Gastroesophageal sphincter (tissue), 4 donors: ENCODE measurements at places on chromosomes 16 and 17.
A peak's percentile ranks its signal among the peaks of the same experiment; 100 is the strongest.

DNA sequence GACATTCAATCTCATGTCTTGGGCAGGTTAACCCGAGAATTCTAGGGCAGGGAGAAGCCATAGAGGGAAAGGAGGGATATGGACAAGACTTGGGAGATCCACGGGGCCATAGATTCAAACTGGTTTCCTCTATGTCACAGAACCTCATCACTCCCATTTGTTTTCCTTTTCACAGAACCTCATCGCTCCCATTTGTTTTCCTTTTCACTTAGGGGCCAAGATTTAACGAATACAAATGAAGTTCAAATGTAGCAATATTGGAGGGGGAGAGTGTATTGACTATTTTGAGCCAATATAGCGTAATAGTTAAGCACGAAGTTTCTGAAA lies 39.3 kb upstream of the LONP2 start:
- no peak for ATAC-seq

GRCh38 chr17:82446124-82446523 lies 4.4 kb downstream of the CYBC1 start:
- no peak for ATAC-seq

DNA sequence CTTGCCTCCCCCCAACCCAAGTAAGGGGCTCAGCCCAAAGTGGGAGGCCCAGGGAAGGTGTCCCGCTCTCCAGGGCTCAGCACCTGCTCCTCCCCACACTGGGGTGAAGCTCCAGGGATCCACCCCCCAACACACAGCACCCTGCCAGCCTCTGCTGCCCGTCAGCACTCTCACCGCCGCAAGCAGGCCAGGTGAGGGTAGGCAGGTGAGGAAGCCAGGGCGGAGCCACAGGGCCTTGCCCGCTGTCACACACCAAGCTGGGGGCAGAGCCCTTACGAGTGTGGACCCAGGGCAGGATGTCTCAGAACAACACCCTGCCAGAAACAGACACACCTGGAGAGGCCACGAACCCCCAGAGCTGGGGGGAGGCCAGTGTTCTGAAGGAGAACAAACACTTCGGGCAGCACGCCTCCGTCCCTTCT lies 19.5 kb downstream of the PLLP start:
- no peak for ATAC-seq

- ATAC-seq, result no peak
Measured at GRCh38 chr16:48235058-48235555, 9.0 kb upstream of the LONP2 start.

GRCh38 chr17:17819561-17819995 lies 17.2 kb downstream of the SREBF1 start:
- no peak for ATAC-seq

- ATAC-seq, result peak; percentile 83
Measured at GRCh38 chr16:81745704-81746558, 33.2 kb upstream of the PLCG2 start.

DNA sequence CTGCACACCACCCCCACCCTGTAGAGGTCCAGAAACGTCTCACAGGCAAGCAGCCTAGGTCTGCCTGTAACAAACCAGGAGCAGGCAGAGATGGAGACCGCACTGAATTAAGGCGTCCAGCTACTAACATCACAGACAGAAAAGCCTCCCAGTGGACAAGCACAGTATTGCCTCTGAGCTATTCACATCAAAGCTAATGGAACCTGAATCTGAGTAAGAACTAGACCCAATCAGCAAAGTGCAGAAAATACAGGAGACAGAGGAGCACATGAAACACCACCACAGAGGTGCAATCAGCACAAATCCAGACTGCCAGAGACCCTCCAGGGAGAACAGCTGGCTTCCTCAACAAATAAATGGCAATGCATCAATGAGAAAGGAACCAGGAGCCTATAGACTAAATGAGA lies 22.2 kb upstream of the PEMT start:
- ATAC-seq, result peak; percentile 63

- no peak for ATAC-seq
Measured at GRCh38 chr17:57586196-57586740, 158.8 kb downstream of the CCDC182 start.

GRCh38 chr17:14525551-14526455 lies 224.9 kb downstream of the HS3ST3B1 start:
- no peak for ATAC-seq

DNA sequence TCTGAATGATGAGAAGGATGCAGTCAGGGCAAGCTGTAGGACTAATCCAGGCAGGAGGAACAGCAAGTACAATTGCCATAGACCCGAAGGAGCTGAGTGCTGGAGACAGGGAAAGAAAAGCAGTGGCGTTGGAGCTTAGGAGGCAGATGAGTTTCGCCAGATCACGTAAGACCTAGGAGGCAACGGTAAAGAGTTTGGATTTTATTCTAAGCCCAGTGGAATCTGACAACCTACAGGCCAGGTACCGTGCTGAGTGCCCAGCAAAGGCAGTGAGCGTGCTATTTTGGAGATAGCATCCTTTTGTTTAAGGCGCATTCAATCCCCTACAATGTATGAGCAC lies 1.2 kb downstream of the USP43 start:
- no peak for ATAC-seq

DNA sequence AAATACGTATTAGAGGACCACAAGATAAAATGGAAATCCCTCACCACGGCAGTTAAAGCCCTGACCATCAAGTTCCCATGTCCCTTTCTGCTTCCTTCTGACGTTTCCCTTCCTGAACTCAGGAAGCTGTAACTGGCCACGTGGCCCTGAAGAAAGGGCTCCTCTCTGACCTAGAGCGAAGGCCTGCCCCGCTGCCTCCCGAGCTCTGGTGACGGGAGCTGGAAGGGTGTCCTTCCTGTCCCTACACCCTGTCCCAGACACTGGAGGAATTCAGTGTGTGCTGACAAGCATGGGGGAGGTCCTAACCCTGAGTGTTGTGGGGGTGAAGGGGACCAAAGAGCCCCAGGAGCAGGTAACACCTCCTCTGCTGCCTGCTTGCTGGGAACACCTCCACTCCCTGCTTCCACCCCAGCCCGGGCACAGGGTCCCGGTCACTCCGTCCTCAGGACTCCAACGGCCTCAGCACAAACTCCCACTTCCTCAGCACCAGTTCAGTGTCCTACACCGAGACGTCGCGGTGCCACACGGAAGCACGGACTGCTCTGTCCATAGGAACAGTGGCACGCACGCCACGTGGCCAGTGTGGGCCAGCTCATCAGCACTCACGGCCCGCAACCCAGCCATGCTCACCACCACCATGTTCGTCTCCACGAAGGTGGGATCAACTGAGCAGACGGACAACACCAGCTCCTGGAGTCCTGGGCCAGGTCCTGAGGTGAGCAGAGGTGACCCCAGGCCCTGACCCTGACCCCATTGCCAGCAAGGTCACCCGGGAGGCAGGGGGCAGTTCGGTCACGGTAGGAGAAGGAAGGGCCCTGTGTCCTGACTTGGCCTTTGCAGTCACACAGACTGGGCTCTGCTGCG lies 16.9 kb downstream of the TMEM235 start:
- ATAC-seq, result peak; percentile 44

GRCh38 chr17:75689441-75689873 lies 22.3 kb downstream of the SAP30BP start:
- ATAC-seq, result no peak

DNA sequence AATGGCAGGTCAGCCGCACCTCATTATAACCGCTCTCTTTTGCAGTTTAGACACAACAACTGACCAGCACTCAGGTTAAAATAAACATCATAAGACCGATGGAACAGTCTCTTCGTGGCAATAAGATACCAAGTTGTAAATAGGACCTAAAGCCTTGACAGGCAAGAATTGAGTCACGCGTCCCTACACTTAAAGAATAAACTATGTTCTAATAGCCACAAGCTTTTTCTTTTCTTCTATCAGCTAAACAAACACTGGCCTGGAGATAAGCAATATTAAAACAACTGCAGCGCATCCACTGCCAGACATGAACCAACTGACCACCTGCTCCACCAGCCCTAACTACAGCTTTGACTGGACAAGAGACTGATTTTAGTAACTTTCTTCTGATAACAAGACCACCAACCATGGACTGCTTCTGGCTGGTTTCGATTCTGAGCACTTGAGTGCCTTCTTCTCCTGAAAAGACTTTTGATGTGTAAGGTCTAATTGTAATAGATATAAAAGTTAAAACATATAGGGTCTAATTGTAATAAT lies 17.5 kb downstream of the SLFN12L start:
- ATAC-seq, result no peak

GRCh38 chr16:12268606-12269005 lies 292.1 kb downstream of the SNX29 start:
- no peak for ATAC-seq

DNA sequence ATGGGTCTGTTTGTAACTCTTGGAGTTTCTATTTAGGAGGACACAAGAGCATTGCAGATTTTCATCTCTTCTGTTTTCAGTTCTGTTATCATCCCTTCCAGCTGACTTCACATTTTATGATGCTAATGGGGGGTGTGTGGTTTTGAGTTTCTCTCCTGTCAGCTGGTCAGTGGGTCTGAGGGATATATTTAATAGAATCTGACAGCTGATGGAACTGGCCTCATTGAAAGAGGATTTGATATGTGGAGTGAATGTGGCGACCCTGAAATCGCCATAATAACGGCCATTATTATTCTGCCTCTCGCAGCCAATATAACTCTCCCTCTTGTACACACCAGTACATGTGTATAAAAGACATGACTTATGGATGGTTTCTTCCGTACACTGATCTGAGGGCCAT lies 128.1 kb downstream of the SALL1 start:
- ATAC-seq, result no peak

DNA sequence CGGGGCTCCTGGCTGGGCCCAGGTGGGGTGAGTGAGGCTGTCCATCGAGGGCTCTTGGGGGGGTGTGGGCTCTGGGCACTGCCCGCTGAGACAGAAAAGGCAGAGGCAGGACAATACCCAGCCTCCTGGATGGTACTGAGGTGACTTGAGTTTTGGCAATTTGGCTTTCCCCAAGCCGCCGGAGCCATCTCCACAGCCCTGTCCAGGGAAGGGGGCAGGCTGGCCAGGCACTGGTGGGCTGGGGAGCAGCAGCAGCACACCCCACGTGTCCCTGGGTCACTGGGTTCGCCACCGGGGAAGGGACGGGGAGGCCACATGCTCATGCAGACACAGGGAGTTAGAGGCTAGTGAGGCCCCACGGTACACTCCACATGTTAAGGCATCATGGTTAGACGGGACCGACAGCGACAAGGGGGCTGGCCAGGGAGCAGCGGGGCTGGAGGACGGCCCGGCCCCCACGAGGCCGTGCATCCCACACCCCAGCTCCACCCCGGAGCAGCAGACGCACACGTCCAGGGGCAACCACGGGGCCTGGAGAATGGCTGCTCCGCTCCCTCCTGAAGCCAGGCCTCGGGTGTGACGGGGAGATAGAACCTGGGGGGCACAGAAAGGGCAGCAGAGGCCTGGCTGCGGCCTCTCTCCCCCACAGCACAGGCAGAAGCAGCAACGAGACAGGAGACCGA lies 3.0 kb downstream of the ARHGDIA start:
- ATAC-seq, result no peak

GRCh38 chr17:76039121-76039520 lies 12.0 kb upstream of the EVPL start:
- peak; percentile 47 for ATAC-seq

DNA sequence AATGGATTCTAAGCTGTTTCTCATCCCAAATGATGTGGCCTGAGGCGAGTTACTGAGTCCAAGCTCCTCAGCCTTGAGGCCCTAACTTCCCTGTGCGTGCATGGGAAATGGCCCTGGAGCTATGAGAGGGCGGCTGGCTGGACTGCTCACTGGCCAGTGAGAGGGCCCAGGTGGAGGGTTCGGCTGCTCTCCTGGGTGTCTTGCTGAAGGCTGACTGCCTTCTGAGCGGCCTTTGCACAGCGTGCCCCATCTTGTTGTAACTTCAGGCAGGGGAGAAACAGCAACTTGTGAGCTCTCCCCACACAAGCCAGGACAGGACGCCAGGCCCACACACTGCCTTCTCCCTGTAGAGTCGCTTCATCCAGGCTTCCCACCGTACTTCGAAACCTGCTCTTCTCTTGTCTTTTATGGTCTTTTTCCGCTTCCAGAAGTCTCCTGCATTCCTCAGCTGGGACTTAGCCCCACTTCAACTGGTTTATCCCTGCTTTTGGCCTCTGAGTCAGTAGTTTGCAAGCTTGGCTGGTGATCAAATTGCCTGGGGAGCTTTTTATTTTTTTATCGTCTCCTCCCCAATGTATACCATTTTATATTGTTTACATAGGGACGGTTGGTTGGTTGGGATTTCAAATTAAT lies 13.3 kb downstream of the CDH3 start:
- no peak for ATAC-seq

- no peak for ATAC-seq
Measured at GRCh38 chr17:10879190-10879836, 41.4 kb upstream of the PIRT start.

GRCh38 chr17:83202002-83203000 lies 122.9 kb downstream of the METRNL start:
- ATAC-seq, result no peak

DNA sequence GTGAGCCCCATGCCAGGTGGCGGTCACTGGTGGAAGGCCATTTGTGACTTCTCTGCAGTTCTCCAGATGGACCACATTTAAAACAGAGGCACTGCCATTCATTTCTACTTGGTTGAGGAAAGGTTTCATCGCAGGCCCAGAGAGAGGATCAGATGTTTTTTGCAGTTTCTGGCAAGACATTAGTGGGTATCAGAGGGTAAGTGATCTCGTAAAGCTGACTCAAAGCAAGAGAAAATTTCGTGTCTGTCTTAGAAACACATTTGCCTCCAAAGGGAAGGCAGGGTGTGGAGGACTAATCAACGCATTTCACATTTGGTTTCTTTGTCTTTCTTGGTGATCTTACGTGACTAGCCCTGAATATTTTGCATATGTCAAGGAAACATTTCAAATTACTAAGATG lies 81.8 kb downstream of the PRKCB start:
- ATAC-seq, result no peak

- ATAC-seq, result no peak
Measured at GRCh38 chr16:68646953-68647659, 2.0 kb downstream of the CDH3 start.

- ATAC-seq, result peak; percentile 70
Measured at GRCh38 chr17:65074778-65075250, 18.3 kb upstream of the GNA13 start.

GRCh38 chr17:143785-144281 lies 6.5 kb downstream of the SCGB1C2 start:
- ATAC-seq, result peak; percentile 89

GRCh38 chr17:47644324-47644723 lies 5.4 kb upstream of the KPNB1 start:
- no peak for ATAC-seq

GRCh38 chr17:42459256-42459800 lies 650 bp downstream of the ATP6V0A1 start:
- ATAC-seq, result peak; percentile 52

GRCh38 chr17:17590141-17590751 lies 1.3 kb downstream of the PEMT start:
- ATAC-seq, result no peak
